ENCODE measurements at places on chromosomes 1 and 21.

- DNase-seq, result no peak
Observed at GRCh38 chr1:117244971-117245370, 34.2 kb upstream of the VTCN1 start.

DNA sequence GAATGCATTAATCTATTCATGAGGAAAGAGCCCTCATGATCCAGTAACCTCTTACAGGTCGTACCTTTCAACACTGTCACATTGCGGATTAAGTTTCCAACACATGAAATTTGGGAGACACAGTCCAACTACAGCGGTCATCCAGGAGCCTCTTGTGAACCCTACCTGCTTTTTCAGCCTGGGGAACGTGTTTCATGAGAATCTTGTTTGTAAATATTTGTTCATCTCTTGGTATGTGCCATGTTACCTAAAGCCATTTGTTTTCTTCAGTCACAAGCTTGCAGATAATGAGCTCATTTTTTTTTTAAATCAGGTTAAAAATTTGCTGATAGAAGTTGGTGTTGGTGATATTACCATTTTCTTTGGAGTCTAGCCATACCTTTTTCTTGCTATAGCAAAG, 37.2 kb upstream of the PDC start:
- no peak for DNase-seq

GRCh38 chr1:7644086-7644485, 127.0 kb upstream of the VAMP3 start:
- no peak for DNase-seq

DNA sequence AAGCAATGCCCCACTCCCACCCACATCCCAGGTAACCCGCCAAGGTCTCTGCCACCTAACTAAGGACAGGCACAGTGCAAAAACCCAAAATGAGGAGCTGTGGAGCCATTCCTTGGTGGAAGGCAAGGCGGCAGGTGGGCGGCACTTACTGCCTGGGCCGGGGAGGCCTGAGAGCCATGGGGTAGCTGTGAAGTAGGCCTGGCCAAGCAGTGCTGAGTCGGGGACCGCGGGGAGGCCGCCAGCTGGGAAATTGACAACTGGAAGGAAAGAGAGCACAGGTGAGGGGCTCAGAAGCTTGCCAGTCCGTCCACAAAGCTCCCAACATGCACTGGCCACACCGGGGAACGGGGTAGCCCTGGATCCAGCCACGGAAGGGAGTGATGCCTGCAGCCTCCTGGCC, 85.3 kb downstream of the NPHP4 start:
- DNase-seq, result no peak

- peak; percentile 24 for DNase-seq
Observed at GRCh38 chr1:244011786-244012185, 39.3 kb upstream of the ZBTB18 start.

- DNase-seq, result no peak
Observed at GRCh38 chr21:44914176-44914874, 6.4 kb downstream of the ITGB2 start.

- no peak for DNase-seq
Observed at GRCh38 chr1:18340158-18340764, 140.5 kb upstream of the KLHDC7A start.

DNA sequence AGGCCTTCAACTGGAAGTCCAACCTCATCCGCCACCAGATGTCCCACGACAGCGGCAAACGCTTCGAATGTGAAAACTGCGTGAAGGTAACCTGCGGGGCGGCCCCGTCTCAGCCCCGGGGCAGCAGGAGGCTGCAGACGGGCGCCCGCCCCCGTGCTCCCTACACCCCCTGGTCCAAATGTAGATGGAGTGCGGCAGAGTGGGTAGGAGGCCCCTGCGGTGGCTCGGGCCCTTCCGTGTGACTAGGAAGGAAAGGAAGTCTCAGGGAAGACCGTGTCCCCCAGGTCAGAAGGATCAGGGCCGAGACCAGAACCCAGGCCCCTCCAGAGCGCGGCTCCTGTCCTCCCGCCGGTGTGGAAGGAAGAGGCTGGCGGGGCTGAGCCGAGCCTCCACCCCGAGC, 49.7 kb upstream of the ARHGEF16 start:
- DNase-seq, result no peak

DNA sequence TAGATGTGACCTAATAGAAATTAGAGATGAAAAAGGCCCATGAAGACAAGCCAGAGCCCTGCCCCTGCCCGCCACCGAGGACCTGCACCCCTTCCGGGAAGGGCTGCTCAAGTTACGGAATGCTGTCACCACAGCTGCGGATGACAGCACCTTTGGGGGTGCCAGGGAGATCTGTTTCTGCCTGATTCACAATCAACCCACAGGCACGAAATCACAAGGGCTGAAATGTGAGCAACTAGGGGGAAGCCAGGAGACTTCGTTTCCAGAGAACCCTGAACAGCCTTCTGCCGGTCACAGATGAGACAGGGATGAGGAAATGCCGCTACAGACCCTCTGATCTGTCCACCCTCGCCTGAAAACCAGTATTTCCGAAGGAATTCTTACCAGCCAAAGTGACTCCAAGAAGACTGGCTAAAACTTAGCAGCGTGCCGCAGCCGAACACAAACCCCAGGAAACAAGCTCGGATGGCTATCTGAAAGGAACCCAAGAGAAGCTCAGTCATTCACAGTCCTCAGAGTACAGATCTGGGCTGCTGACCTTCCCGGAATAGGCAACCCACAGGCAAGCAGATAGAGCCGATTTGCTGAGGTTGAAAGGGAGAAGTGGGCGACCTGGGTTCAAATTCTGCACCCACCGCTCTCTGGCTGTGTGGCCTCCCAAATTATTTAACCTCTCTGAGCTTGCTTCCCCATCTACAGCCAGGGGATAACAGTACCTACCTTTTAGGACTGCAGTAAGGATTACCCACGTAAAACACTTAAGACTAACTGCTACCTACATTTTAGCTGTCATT, 1.1 kb downstream of the ICMT start:
- no peak for DNase-seq

DNA sequence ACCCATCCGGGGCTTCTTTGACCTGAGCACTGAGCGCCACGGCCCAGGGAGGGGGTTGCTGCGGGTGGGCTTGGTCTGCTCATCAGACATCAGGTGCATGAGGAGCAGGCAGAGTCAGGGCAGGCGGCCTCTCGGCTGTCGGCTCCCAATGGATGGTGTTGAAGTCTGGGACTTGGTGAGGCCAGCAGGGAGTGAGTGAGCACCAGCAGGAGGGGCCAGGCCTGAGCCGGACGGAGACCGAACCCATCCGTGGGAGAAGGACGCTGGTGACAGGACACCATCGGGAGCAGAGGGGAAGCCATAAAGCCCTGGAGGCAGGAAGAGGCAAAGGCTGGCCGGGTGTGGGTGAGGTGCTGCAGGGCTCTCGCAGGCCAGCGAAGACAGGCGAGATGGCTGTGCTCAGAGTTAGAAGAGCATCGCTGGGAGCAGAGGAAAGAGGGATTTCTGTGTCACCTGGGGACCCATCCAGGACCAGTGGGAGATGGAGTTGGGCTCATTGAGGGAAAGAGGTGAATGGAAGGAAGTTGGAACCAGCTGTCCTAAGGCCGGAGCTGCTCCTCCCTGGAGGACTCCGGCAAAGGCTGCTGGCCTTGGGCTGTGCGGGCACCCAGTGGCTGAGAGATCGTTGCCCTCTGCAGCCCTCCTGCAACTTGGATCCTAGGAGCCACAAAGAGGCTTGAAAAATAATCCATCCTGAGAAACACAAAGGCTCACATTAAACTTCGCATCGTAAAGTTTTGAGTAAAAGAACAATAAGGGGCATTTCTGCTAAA, 49.9 kb downstream of the PDE9A start:
- DNase-seq, result no peak

DNA sequence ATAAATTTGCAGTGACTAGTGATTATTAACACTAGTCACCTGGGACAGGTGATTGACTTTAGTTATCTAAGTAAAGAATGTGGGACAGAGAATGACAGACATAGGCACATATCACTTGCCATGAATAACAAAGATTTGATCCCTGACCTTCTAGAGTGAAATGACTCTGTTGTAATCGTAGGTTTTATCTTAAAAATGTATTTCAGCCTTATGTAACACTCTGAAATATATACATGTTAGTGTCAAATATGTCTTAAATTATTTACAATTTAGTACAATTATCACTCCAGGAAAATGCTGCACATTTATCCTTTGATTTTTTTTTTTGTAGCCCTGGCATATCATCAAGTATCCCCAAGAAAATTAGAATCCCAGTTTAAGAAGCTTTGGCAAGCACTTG, 186.4 kb upstream of the PTGFR start:
- DNase-seq, result no peak

GRCh38 chr1:227318853-227319607, 738 bp upstream of the CDC42BPA start:
- peak; percentile 87 for DNase-seq

- no peak for DNase-seq
Observed at GRCh38 chr1:85343612-85344255, 67.3 kb upstream of the BCL10 start.

GRCh38 chr1:232655028-232655745, 25.3 kb upstream of the SIPA1L2 start:
- no peak for DNase-seq

DNA sequence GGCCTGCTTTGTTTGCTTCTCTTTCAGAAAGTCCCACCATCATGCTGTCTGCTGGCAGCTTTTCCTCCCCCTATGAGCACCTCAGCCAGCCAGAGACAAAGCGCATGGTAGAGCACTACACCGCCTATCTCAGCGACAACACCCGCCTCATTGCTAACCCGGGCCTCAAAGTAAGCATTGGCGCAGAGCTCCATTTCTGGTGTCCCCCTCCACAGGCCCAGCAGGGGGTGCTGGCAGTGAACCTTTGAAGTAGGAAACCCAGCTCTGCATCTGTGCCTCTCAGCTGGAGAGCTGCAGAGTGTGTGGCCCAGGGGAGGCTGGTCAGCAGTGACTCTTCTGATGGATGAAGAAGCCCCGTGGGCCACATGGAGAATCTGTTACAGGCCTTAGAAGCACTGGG, 81.2 kb upstream of the RAVER2 start:
- no peak for DNase-seq

DNA sequence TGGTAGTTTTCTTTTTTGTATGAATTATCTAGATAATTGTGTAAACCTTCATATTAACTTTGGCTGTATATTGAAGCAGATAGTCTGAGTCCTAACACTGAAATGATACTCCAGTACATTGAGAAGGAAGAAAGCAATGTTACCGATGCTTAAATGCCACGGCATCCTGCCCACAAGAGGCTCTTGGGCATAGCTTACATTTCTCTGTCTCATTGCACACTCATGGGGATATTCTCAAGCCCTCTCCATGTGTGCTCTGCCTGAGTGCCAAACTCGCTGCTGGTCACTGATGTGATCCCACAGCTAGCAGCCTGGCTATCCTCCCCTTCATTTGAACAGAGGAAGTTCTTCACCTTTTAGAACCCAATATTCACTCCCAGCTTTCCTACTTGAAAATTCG, 179.4 kb downstream of the TGFB2 start:
- no peak for DNase-seq

DNA sequence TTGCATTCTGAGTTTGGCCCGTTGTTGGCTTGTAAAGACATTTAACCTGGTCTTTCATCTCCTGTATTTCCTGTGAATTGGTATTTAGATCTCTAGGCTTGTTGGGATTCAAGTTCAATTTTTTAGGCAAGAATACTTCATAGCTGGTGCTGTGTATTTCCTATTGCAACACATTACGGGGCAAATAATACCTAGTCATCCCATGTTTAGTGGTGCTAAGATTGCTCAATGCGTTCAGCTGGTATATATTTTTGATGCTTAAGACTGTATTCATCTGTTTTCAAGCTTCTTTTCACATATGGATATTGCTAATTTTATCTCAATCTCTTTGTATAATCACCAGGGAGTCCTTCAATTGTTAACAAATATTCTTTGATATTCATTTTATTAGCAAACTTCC, 87.5 kb upstream of the ZBTB18 start:
- DNase-seq, result no peak

DNA sequence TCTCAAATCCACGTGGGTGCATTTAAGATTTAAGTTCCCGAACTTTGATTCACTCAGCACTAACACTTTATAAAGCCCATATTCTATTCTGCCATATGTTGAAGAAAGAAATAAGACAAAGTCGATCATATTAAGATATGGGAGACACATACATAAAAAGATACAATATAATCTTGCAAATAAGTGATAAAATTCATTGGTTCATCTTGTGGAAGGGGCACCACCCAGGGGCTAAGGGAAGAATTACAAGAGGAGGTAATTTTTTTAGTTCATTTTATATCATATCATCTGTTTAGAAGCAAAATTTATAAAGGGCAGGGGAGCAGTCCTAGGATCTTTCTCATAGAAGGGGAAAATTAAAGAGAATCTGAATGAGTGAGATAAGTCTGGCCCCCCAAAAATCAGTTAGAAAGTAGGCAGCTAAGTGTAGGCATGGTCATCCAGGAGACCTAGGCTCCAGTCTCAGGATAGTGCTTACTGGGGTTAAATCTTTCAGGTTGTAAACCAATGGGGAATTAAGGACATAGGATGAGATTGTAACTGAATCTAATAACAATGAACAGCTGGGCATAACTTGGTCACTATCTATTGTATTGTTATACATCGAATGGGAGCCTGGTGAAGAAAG, 124.2 kb upstream of the L1TD1 start:
- no peak for DNase-seq

DNA sequence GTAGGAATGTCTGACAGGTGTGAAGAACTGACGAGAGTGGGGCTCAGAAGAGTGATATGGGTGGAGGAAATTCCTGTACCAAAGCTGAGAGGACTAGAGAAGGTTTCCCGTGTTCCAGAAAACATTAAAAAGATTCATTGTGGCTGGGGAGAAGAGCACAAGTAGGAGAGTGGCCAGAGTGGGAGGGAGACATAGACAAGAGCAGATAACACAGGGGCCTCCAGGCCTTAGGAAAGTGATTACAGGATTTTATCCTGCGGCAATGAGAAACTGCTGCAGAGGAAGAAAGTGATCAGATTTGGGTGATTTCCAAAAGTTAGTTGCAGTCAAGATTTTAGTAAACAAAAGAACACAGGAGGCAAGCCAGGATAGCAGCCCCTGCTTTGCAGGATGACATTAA, 7.9 kb downstream of the C8B start:
- no peak for DNase-seq

DNA sequence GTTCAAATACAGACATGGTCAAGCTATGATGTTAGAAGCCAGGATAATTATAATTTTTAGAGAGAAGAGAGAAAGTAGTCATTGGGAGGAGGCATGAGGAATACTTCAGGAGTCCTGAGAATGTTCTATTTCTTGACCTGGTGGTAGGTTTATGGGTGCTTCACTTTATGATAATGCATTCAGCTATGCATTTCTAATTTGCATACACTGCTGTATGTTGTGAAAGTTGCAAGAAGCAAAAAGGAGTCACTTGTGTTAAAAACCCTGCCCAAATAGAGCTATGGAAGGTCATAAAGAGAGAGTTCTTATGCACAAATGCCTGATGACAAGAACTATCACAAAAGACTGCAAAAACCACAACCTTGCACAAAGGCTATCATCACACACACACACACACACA, 45.3 kb downstream of the APCS start:
- DNase-seq, result no peak
